ENCODE measurements at places on chromosomes 3 and 15. TPM values are rescaled to one million over a fixed set of nuclear protein-coding genes. Genes with fewer than 3 reads are reported as not detected.

The RASGRP1 gene
- total RNA-seq = 0.37 TPM

The DET1 gene
- 6.2 TPM for total RNA-seq

The HDAC11 gene
- 7.5 TPM for total RNA-seq

The CCR2 gene
- total RNA-seq = not detected

The TM6SF1 gene
- total RNA-seq = 0.17 TPM

The NR1I2 gene
- total RNA-seq = not detected

The GNB4 gene
- 16.5 TPM for total RNA-seq

The LIPC gene
- 0.16 TPM for total RNA-seq

The ZNF80 gene
- total RNA-seq = not detected

The TGFBR2 gene
- total RNA-seq = 48.9 TPM

The CPB1 gene
- not detected for total RNA-seq

The IL5RA gene
- not detected for total RNA-seq

The GPR160 gene
- 1.0 TPM for total RNA-seq

The TRAT1 gene
- total RNA-seq = not detected

The SLC6A11 gene
- total RNA-seq = 0.07 TPM

The RARB gene
- total RNA-seq = 6.6 TPM

The CCR8 gene
- total RNA-seq = not detected

The IGDCC3 gene
- total RNA-seq = not detected

The COLQ gene
- total RNA-seq = 0.44 TPM

The ITGB5 gene
- total RNA-seq = 410 TPM

The TRPM1 gene
- total RNA-seq = not detected

The LACTB gene
- total RNA-seq = 32.5 TPM

The OR5AC2 gene
- total RNA-seq = not detected

The RTP1 gene
- not detected for total RNA-seq

The SSUH2 gene
- total RNA-seq = 1.0 TPM

The AMIGO3 gene
- total RNA-seq = 0.59 TPM

The CCK gene
- 1.4 TPM for total RNA-seq

The HESX1 gene
- 0.23 TPM for total RNA-seq

The DPPA4 gene
- not detected for total RNA-seq

The GOLGA8S gene
- 0.18 TPM for total RNA-seq

The ZIC1 gene
- total RNA-seq = 0.07 TPM

The OXSR1 gene
- total RNA-seq = 34.4 TPM

The SLC9C1 gene
- not detected for total RNA-seq

The DAZL gene
- not detected for total RNA-seq

The CEP63 gene
- 16.7 TPM for total RNA-seq

The EPM2AIP1 gene
- 4.8 TPM for total RNA-seq

The C2CD4A gene
- total RNA-seq = 0.02 TPM

The GPR156 gene
- total RNA-seq = 0.57 TPM

The CCDC39 gene
- not detected for total RNA-seq

The RASGRF1 gene
- 0.22 TPM for total RNA-seq

The CLDN18 gene
- total RNA-seq = not detected

The HCN4 gene
- total RNA-seq = 0.21 TPM

The OTOL1 gene
- not detected for total RNA-seq

Data from A549 treated with DMSO at 1 μM for 4 hours (cell line).